COR-L47 (cell line): ENCODE measurements at places on chromosomes 1 and 21.

GRCh38 chr1:231162297-231162969 is 575 bp downstream of the TRIM67 start:
- no peak for DNase-seq

DNA sequence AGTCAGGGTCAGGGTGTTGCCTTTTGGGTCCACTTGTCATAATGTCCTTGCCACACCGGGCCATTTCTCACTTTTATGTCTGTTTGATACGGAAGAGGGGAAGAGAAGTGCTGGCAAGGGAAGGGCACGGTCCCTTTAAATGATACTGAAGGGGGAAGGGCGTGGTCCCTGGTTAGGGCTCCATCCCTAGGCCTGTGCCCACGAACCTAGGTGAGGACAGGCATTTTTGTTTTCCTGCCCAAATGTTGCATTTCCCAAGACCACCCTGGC is 25.2 kb downstream of the B3GALT5 start:
- DNase-seq = no peak

DNA sequence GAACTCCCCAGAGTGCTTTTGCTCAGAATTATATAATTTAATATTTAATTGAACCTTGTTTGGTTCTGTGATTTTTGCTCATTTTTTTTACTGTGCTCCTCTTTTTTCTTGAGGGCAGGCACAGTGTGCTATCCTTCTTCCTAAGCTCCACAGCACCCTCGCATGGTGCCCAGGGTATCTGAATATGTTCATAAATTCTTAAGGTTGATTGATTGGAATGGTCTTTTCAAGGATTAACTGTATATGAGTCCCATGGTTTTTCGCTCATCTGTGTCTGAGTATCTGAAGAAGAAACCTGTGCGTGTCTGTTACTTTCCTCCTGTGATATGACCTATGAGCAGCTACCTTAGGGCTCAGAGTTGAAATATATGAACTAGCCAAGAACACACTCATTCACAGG is 393.7 kb downstream of the HLX start:
- DNase-seq = no peak

GRCh38 chr21:35190201-35190701 is 141.1 kb upstream of the RUNX1 start:
- DNase-seq = no peak
